Mesendoderm (in vitro differentiated cells): ENCODE measurements at places on chromosomes 13 and 19.

GRCh38 chr19:41928754-41929535 is 696 bp upstream of the ERFL start:
- peaks cover 2% of the 10 kb centered on the region for H3K4me1 ChIP-seq
- no peak overlapping the region for H3K4me3 ChIP-seq
- H3K27me3 ChIP-seq, result peaks cover 85% of the 10 kb centered on the region
- no peak overlapping the region for H3K27ac ChIP-seq
- no peak for DNase-seq

GRCh38 chr13:21796775-21797514 is 126.1 kb downstream of the FGF9 start:
- no peaks in the 10 kb centered on the region for H3K36me3 ChIP-seq
- DNase-seq, result no peak
- no peaks in the 10 kb centered on the region for H3K27me3 ChIP-seq
- H3K4me3 ChIP-seq, result no peak overlapping the region
- no peak overlapping the region for H3K27ac ChIP-seq

GRCh38 chr19:36149673-36150406 is 2.4 kb downstream of the COX7A1 start:
- no peaks in the 10 kb centered on the region for H3K27me3 ChIP-seq
- no peak overlapping the region for H3K4me3 ChIP-seq
- H3K27ac ChIP-seq, result no peak overlapping the region
- H3K4me1 ChIP-seq, result no peaks in the 10 kb centered on the region

- H3K4me3 ChIP-seq, result no peak overlapping the region
- no peaks in the 10 kb centered on the region for H3K36me3 ChIP-seq
- no peaks in the 10 kb centered on the region for H3K27me3 ChIP-seq
- no peaks in the 10 kb centered on the region for H3K4me1 ChIP-seq
Observed at GRCh38 chr13:19713186-19713965, 69.4 kb downstream of the PSPC1 start.

- H3K27ac ChIP-seq, result no peak overlapping the region
- H3K4me1 ChIP-seq, result no peaks in the 10 kb centered on the region
- H3K27me3 ChIP-seq, result no peaks in the 10 kb centered on the region
- H3K36me3 ChIP-seq, result no peaks in the 10 kb centered on the region
- DNase-seq, result no peak
- no peak overlapping the region for H3K4me3 ChIP-seq
Observed at GRCh38 chr19:6141217-6141616, 5.8 kb downstream of the ACSBG2 start.

DNA sequence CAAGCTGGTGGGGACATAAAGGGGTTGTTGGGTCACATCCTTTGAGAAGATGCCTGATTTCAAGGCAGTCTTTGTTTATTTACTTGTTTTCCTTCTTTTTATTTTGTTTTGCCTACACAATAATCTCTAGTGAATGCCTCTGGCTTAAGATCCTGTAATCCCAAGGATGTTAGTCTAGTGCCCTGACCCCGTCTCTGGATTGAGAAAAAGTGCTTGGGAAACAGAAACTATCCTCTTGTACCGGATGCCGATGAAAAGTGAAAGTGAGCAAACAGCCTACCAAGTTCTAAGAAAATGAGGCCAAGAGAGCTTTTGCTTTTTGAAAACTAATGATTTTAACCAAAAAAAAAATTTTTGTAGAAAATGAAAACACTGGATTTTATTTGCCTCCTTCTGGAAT is 42.1 kb upstream of the C1QTNF9 start:
- DNase-seq, result no peak
- H3K27me3 ChIP-seq, result no peaks in the 10 kb centered on the region
- H3K4me3 ChIP-seq, result no peak overlapping the region
- no peak overlapping the region for H3K27ac ChIP-seq
- no peaks in the 10 kb centered on the region for H3K4me1 ChIP-seq

- DNase-seq, result peak; percentile 44
- H3K36me3 ChIP-seq, result no peaks in the 10 kb centered on the region
- H3K27ac ChIP-seq, result peak overlapping the region; percentile 70
Observed at GRCh38 chr19:45884682-45885555, 1.0 kb downstream of the IRF2BP1 start.

GRCh38 chr13:48976576-48977285 is 1.0 kb downstream of the FNDC3A start:
- DNase-seq, result no peak
- H3K36me3 ChIP-seq, result no peaks in the 10 kb centered on the region
- peaks cover 3% of the 10 kb centered on the region for H3K4me1 ChIP-seq
- no peaks in the 10 kb centered on the region for H3K27me3 ChIP-seq

GRCh38 chr19:46861691-46862502 is 1.1 kb downstream of the ARHGAP35 start:
- DNase-seq, result peak; percentile 51
- H3K36me3 ChIP-seq, result peaks cover 2% of the 10 kb centered on the region
- no peaks in the 10 kb centered on the region for H3K27me3 ChIP-seq
- H3K4me3 ChIP-seq, result peak overlapping the region; percentile 93

GRCh38 chr13:47903836-47904235 is 97.2 kb downstream of the SUCLA2 start:
- H3K27ac ChIP-seq, result no peak overlapping the region
- no peak for DNase-seq
- no peaks in the 10 kb centered on the region for H3K4me1 ChIP-seq

GRCh38 chr13:25143706-25144105 is 28.4 kb downstream of the AMER2 start:
- H3K27me3 ChIP-seq, result no peaks in the 10 kb centered on the region
- H3K4me1 ChIP-seq, result no peaks in the 10 kb centered on the region
- no peak overlapping the region for H3K4me3 ChIP-seq
- no peaks in the 10 kb centered on the region for H3K36me3 ChIP-seq
- no peak overlapping the region for H3K27ac ChIP-seq

DNA sequence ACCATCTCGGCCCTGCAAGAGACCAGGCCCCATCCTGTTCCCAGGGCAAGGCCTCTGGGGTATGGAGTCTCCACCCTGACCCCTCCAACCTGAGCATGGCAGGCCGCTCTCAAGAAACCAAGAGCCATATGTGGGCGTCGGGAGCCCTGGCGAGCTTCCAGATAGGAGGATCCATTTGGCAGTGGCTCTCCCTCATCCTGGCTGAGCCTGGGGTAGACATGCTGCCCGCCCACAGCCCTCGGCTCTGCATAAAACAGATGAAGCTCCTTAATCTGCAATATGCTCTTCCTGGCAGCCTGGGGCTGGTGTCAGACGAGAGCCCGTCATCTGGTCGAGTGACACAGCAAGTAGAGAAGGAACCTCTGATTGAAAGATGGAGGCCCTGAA is 6.1 kb downstream of the ATP13A1 start:
- no peak for DNase-seq
- H3K36me3 ChIP-seq, result peaks cover 27% of the 10 kb centered on the region
- no peak overlapping the region for H3K4me3 ChIP-seq
- H3K27me3 ChIP-seq, result no peaks in the 10 kb centered on the region

DNA sequence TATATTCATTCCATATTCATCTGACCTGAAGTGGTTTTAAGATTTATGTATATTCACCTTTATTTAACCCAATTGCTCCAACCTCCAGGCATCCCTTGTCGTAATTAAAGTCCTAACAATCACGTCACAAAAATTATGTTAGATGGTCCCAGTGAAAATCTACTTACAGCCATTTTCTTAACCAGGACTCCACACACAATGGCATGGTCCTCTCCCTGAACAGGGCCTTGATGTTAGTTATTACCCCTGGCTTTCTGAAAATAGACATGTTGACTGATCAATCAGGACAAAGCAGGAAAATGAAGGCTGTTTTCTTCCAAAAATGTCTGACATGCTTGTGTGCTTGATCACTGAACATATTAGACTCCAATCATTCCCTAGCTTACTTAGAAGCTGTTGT is 542.7 kb upstream of the SLITRK5 start:
- DNase-seq, result peak; percentile 7
- H3K36me3 ChIP-seq, result no peaks in the 10 kb centered on the region
- H3K27me3 ChIP-seq, result no peaks in the 10 kb centered on the region
- H3K4me1 ChIP-seq, result no peaks in the 10 kb centered on the region
- peak overlapping the region; percentile 52 for H3K27ac ChIP-seq
- no peak overlapping the region for H3K4me3 ChIP-seq

GRCh38 chr19:42465827-42466280 is 23.1 kb upstream of the CXCL17 start:
- H3K4me1 ChIP-seq, result no peaks in the 10 kb centered on the region
- DNase-seq, result peak; percentile 35
- no peak overlapping the region for H3K4me3 ChIP-seq
- H3K27ac ChIP-seq, result no peak overlapping the region
- H3K27me3 ChIP-seq, result no peaks in the 10 kb centered on the region
- no peaks in the 10 kb centered on the region for H3K36me3 ChIP-seq

DNA sequence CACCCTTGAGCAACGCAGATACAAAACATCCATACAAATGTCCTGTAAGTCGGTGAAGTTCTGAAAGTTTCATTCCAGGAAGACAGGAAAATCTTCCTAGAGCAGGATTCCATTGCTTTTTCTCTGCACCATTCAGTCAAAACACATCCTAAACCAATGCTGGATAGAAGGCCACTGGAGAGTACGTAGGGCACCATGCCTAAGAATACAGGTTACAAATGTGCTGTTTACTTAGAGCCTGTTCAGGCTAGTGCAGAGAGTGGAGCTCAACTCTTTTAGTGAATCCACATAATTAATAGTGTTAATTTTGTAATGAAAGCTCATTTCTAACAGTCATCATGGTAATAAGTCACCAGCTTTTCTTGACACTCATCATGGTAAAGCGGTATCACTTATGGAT is 187.6 kb downstream of the NHLRC3 start:
- H3K27ac ChIP-seq, result no peak overlapping the region
- H3K4me1 ChIP-seq, result no peaks in the 10 kb centered on the region
- no peaks in the 10 kb centered on the region for H3K36me3 ChIP-seq
- H3K27me3 ChIP-seq, result no peaks in the 10 kb centered on the region
- DNase-seq, result no peak

DNA sequence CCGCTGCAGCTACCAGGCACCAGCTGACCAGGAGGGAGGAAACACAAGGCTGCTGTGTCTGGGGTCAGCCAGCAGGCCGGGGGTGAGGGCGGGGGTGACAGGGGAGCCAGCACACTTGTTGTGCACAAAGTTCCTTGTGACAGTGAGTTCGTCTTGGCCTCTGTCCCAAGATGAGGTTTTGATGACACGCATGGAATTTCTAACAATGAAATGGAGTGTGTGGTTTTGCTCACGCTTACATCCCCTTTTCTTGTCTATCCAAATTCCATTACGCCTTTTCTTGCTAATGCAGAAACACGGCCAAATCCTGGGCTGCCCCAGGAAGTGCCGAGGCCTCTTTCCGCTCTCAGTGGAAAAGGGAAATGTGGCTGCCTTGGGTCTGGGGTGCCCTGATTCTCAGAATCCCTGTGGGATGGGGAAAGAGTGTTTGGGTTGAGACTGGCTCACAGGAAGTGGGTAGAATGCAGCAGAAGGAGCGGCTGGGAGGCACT is 73.8 kb downstream of the GADD45B start:
- H3K27ac ChIP-seq, result no peak overlapping the region
- no peaks in the 10 kb centered on the region for H3K27me3 ChIP-seq

- peaks cover 52% of the 10 kb centered on the region for H3K27me3 ChIP-seq
- DNase-seq, result peak; percentile 68
- peaks cover 12% of the 10 kb centered on the region for H3K4me1 ChIP-seq
- no peaks in the 10 kb centered on the region for H3K36me3 ChIP-seq
- H3K4me3 ChIP-seq, result peak overlapping the region; percentile 67
- no peak overlapping the region for H3K27ac ChIP-seq
Observed at GRCh38 chr13:50124536-50125303, 109.5 kb downstream of the KCNRG start.

- H3K4me3 ChIP-seq, result no peak overlapping the region
- H3K4me1 ChIP-seq, result no peaks in the 10 kb centered on the region
- H3K36me3 ChIP-seq, result no peaks in the 10 kb centered on the region
- H3K27me3 ChIP-seq, result no peaks in the 10 kb centered on the region
Observed at GRCh38 chr19:3284759-3285646, 60.5 kb downstream of the CELF5 start.

DNA sequence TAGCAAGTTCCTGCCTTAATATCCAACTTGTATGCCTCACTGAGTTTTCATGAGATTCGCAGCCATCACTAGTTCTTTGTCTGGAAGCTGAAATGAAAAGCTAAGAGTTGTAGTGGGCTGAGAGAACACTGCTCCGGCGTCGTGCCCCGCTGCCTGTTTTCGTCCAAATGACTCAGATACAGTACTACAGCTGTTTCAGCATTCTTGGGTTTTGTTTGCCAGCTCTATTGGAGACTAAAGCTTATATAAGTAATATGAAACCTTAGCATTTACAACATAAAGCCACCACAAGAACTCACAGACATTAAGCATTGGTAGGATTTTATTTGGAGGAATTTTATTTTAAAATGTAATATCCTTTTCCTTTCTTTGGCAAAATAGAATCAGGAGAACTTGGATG is 299.7 kb downstream of the DLEU7 start:
- no peaks in the 10 kb centered on the region for H3K36me3 ChIP-seq
- H3K27me3 ChIP-seq, result no peaks in the 10 kb centered on the region
- no peak overlapping the region for H3K27ac ChIP-seq
- no peak overlapping the region for H3K4me3 ChIP-seq

- no peaks in the 10 kb centered on the region for H3K36me3 ChIP-seq
- H3K4me3 ChIP-seq, result no peak overlapping the region
- H3K27ac ChIP-seq, result no peak overlapping the region
- no peak for DNase-seq
- H3K4me1 ChIP-seq, result no peaks in the 10 kb centered on the region
- H3K27me3 ChIP-seq, result no peaks in the 10 kb centered on the region
Observed at GRCh38 chr13:46521921-46522747, 30.8 kb upstream of the LRCH1 start.

DNA sequence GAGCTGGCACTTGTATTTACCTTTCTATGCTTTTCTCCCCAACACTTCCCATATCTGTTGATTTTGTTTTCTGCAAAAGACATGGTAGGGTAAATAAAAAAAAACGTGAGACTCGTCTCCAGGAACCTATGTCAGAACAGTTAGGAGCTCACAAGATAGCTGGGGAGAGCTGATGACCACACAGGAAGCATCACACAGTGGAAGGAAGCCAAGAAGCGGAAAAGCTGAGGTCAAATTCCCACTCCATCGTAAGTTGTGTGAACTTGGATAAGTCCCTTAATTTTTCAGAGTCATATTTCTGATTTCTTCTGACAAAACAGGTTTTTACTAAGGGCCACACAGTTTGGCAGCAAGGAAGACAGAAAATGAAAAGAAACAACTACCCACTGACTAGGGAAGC is 199.6 kb downstream of the KLF5 start:
- no peak overlapping the region for H3K4me3 ChIP-seq
- H3K4me1 ChIP-seq, result peaks cover 4% of the 10 kb centered on the region
- no peak overlapping the region for H3K27ac ChIP-seq
- DNase-seq, result no peak
- H3K27me3 ChIP-seq, result no peaks in the 10 kb centered on the region
- no peaks in the 10 kb centered on the region for H3K36me3 ChIP-seq
